ENCODE measurements at places on chromosomes 11 and 22.

DNA sequence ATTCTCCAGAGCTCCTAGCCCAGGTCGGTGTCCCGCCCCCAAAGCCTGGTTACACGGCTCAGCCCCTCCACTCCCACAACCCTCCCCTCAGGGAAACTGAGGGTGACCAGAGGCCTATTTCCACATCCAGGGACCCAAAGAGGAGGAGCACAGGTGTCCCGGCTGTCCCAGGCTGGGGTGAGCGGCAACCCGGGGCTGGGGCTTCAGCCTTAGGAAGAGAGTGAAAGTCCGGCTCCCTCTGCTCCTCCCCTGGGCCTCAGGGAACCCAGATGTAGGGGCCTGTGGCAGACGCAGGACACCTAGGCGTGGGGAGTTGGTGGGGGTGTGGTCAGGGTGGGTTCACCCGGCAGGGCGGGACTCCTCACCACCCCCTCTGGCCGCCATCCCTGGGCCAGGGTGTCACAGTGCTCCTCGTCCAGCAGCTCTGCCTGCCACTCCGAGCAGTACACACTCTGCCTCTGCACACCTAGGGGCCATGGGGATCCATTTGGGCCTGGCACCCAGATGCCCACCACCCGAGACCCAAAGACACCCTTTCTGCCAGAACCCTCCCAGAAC, 63.1 kb downstream of the ARFGAP3 start:
- DNase-seq, result no peak

- DNase-seq, result no peak
Measured at GRCh38 chr22:41695211-41695610, 4.1 kb upstream of the MEI1 start.

DNA sequence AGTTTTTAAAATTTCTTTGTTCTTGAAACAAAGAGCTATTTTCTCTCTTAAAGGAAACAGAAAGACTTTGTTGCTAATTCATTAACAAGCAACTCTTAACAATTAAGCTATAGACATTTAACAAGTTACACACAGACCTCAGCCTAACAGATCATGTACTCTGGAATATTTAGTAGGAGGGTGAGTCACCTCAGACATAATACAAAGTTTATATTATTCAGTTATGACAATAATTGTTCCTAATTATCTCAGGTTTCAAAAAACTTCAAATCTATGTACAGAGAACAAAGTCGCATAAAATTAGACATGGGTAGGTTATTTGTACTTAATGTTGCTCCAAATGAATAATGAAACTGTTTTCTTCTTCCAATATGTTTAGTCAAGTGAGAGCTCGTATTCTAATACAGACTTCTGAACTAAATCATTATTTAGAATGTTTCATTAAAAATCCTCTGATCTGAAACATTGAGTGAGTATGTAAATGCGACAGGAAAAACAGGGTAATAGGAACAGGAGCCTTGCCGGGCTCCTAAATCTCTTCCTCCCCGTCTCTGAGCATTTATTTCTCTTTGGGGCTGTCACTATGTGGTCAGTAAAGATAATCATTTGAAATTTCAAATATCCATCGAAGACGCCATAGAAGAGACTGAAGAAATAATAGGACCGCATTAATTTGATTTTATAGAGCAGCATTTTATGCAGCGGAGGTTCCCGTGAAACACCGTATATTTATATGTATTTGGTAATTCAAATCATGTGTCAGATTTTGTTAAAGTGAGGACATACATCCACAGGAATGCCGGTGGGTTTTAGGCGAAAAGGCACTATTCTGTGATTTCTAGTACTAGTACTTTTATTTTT, 8.7 kb upstream of the BARX2 start:
- no peak for DNase-seq

DNA sequence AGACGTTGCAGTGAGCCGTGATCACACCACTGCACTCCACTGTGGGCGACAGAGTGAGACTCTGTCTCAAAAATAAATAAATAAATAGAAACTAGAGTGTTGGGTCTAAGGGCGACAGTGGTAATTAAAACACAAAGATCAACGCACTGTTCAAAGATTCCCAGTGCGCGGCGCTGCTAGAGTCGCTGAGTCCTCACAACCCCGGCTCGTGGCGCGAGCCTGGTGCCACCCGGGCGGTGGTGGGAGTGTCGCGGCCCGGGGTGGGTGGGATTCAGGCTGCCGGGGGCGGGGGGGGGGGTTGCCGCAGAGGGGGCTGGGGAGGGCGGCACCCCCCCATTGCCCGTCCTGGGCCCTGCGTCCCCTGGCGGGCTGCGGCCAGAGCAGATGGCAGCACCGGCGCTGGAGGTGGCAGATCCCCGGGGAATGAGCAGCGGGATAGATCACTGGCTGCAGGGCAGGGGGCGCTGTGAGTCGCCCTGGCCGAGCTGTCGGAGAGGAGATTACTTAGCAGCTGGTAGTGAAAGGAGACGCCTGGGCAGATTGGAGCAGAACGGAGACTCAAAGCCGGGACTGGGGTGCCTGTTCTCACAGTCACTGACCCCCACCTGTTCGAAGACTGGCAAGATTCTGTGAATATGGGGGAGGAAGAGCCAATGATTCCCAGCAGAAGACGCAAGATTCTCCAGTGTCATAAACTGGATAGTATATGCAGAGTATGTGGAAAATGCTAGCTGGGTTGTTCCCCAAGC, 30.2 kb upstream of the APOBEC3A start:
- peak; percentile 82 for DNase-seq

DNA sequence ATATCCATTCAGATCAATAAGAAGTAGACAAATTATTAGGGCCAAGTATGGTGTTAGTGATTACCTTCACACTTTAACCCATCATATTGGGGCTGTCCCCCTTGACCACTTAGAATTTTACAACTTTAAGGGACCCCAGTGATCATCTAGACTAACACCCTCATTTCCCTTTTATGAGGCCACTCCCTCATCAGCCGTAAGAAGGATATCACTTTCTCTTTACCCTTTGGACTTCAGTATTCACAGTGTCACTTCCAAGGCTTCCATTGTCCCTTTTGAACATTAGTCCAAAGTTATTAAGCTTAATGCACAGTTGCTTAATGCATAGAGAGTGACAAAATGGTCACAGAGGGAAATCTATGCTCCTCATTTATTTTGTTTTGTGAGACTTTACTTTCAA, 172.4 kb upstream of the MPPED2 start:
- no peak for DNase-seq

- no peak for DNase-seq
Measured at GRCh38 chr11:1924181-1924580, 4.7 kb downstream of the TNNT3 start.

DNA sequence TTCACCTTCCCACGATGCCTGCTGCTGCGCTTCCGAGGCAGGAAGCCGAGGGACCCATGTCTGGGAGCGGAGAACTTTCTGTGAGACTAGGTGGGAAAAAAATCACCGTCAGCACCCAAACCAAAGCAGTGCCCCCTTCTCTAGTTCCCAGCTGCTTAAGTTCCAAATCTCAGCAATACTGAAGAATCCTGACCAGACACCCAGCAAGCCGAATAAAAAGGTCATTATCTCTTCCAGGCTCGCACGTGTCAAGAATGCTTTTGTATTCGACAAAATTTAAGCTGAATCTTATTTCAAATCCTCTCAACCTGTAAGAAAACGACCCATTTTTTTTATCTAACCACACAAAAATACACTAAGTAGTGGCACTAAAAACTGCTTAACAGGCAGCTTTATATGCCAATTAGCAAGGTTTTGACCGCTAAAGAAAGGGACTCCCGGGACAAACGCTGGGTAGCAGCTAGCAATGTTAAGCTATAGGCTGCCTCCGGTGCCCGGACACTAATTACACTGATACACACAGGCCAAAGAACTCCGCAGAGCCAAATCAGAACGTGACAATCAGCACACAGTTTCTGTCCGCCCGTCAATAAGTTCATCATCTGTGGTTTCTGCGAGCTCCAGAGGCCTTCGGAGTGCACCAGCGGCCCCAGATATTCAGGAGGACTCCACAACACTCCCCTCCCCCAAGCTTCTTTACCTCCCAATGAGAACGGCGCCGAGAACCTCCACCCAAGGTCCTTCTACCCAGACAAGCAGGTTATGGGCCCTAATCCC, 728 bp downstream of the RPL3 start:
- no peak for DNase-seq

DNA sequence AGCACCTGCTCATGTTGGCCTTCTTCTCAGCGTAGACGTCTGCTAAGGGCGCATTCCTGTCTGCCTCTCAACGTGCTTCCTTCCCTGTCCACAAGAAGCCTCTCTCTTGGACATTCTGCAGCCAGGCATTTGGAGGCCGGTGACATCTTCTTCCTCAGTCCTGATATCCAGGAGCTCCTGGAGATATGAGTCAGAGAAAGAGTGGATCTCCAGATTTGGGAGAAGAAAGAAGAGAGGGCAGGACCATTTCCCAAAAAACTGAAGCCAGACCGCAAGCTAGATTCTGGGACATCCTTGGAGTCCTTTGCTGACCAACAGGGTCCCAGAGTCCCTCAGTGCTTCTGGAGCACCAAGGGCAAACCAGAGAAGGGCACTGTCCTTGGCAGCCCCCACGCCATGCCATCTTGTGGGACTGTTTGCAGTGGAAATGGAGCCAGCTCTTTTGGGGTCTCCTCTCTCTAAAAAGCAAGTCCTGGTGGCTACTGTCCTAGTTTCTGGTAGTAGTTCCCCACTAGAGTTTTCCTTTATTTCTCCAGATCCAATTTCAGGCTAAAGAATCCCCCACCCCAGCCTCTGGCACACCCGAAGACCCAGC, 36.1 kb upstream of the SYT13 start:
- no peak for DNase-seq

DNA sequence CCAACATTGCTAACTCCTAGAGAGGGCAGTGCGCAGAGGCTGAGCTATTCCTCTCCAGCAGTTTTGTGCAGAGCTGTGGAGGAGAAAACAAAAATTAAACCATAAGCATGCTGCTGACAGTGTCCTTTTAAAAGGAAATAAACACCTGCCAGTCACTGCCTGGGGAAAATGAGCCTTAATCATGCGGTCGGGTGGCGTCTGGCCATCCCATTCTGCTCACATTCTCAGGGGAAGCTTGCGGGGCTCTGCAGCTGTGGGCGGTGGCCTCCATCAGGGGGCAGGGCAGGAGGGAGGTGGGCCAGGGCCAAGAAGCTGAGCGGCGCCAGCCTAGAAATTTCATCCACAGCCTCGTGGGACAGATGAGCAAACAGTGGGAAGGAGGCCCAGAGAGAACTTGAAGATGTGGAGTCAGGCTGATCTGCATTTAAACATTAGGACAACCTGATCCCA, 71.0 kb upstream of the TP53I11 start:
- DNase-seq, result peak; percentile 52

GRCh38 chr11:80487952-80488351, 1047.1 kb upstream of the TENM4 start:
- no peak for DNase-seq

GRCh38 chr11:63516109-63516508, 10.2 kb downstream of the LGALS12 start:
- no peak for DNase-seq

- DNase-seq, result peak; percentile 15
Measured at GRCh38 chr11:27701355-27702105, 1.3 kb upstream of the BDNF start.

GRCh38 chr11:85710917-85711316, 24.9 kb upstream of the CCDC89 start:
- DNase-seq, result no peak

DNA sequence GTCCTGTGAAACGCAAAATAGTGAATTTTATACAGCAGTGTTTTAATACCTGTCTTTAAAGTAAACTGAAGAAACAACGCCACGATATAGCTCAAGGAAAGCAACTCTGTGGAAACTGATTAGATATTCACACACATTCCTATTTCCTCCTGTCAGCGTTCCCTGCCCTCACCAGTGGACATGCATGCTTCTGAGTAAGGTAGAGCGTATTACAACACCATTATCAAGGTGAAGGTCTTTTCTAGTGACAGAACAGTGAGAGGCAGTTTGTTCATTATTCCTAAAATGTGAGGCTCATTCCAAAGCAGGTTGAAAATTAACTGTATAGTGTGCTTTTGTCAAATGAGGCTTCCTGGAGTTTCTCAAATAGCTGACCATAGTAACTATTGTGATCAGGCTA, 153.1 kb downstream of the DDX10 start:
- no peak for DNase-seq

- no peak for DNase-seq
Measured at GRCh38 chr11:9717719-9718118, 53.8 kb downstream of the SWAP70 start.

DNA sequence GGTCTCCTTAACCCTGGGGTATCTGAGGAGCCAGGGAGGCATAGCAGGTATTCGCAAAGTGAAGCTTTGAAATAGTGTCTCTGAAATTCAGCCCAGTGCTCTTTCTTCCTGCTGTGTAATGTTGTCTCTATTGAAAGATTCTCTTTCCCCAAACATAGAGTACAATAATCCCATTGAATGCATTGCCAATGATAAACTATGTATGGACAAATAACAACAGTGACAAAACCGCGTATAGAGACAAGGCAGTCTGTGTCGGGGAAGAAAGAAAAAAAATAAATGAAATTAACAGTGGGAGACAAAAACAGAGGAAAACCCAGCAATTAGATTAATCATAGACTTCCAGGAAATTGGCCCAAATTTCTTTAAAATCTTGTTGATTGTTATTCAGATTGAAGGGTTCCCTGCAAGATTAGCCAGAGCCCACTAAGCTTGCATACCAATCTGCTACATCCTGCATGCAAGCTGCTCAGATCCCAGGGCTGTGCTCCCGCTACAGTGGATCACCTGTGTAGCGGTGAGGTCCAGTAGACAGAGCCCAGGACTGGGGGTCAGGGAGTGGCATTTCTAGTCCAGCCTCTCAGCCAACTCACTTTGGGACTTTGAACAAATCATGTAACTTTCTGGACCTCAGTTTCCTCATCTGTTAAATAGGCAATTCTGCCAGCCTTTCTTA, 492.8 kb downstream of the INSC start:
- peak; percentile 35 for DNase-seq

DNA sequence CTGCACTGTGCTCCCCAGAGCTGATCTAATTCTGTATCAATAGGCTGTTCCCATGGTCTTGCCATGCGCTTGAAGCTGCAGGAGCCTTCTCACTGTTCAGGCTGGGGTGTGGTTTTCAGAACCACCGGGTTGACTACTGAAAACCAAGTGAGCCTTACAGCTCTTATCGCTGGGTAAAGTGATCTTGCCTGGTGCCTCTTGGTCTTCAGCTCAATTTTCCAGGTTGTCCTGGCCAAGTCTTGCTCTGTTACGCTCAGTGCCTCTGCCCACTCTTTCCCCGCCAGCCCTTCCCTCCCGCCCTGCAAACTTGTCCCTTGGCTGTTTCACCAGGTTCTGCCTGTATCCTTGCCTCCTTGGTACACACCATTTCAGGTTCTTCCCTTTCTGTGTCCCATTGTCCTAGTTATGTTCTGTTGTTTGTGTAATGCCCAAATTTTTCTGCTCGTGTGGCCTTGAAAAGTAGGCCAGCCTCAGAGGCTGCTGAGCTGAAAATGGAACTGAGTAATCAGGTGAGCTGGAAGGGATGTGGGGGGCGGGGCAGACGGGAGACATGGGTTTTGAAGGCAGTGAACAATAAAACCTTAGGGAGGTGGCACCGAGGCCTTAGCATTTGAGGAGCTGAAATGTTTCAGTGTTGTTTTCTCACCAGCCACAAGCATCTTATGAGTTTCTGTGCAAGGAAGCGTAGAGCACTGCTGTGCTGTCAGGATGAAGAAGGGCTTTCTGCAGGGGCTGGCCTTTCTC, 11.2 kb downstream of the PEX26 start:
- no peak for DNase-seq

- DNase-seq, result no peak
Measured at GRCh38 chr11:11629368-11629767, 7.6 kb upstream of the GALNT18 start.
